ENCODE measurements at places on chromosomes 1 and 21.

GRCh38 chr1:23246274-23246673, 29.0 kb upstream of the HTR1D start:
- DNase-seq: no peak

DNA sequence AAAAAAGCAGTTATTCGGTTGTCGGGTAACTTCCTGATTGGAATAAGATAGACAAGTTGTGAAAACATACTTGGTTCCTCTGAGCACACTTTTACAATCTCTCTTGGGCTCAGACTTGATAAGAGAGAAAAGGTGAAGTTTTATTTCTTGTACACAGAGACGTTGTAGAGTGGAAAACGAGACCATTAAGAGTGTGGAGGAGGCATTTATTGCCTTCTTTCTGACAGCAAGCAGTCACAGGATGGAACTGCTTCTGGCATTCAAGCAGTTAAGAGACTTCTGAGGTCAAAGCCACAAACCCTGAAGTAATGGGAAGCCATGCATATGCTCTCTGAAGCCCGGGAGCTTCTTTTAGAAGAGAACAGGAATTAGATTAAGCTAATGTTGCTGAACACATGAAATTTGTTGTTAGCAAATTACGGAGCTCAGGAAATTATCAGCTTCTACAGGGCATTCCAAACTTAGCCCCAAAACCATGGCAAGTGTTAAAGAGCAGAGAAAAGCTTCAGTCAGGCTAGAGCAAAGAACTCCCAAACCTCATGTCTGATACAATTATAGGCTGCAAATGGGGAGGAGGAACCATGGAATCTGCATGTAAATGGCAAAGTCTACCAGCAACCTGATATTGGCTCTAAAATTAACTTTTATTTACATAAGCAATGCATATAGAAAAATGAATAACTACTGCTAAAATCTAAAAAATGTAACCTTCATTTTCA, 26.0 kb downstream of the S1PR1 start:
- DNase-seq: no peak

DNA sequence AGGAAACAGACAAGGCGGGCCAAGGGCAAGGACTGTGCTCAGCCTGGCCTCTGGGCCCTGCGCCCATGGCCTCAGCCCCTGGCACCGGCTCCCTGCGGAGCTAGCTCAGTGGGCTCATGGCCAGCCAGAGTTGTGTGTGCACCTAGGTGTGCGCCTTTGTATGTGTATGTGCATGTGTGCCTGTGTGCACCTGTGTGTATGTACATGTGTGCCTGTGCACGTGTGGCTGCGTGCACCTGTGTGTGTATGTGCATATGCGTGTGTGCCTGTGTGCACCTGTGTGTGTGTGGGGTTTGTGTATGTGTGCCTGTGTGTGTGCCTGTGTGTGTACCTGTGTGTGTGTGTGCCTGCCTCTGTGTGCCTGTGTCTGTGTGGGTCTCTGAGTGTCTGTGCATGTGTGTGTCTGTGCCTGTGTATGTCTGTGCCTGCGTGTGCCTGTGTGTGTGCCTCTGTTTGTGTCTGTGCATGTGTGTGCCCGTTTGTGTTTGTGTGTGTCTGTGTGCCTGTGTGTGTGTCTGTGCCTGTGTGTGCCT, 7.4 kb downstream of the GPR137B start:
- no peak for DNase-seq

GRCh38 chr1:3019007-3019515, 2.2 kb upstream of the ACTRT2 start:
- DNase-seq: no peak

DNA sequence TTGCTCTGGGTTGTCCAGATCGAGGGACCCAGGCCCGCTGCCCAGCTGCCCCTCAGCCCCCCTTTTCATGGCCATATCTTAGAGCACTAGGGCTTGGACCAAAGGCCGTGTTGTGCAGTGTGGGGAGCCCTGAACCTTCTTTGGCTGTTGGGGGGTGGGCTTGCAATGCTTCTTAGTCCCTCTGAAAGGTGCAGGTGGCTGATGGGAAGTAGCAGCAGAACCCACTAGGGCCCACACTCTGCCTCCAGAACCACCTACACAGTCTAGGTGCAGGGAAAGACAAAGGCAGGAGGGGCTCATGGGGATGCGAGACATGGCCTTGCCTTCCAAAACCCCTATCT, 2.3 kb upstream of the HPCA start:
- no peak for DNase-seq

GRCh38 chr1:85203573-85204171, 2.9 kb upstream of the SYDE2 start:
- no peak for DNase-seq

Measured in activated gamma-delta T cell (primary cell).